ENCODE measurements at places on chromosomes 2 and 18. TPM values are rescaled to one million over a fixed set of nuclear protein-coding genes. Genes with fewer than 3 reads are reported as not detected.
A peak's percentile ranks its signal among the peaks of the same experiment; 100 is the strongest.

DNA sequence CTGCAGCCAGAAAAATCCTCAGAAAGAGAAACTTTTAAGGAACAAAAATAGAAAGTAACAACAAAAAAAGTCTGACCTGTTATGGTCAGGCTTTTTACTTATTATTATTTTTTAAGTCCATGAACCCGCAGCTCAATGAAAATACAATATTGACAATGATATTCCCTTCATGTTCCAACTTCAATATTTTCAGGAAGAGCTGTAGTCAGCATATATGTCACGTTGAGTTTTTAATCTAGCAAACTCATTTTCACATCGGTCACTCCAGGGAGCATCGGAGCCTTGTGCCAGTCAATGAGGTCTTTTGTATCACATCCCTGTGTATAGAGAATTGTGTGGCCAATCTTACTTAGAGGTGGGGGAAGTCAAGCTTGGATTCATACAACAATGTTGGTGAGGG, 568.4 kb upstream of the GCFC2 start:
- no peak for DNase-seq

Gene DYNAP
- not detected for total RNA-seq

Gene UGT1A9
- not detected for total RNA-seq

DNA sequence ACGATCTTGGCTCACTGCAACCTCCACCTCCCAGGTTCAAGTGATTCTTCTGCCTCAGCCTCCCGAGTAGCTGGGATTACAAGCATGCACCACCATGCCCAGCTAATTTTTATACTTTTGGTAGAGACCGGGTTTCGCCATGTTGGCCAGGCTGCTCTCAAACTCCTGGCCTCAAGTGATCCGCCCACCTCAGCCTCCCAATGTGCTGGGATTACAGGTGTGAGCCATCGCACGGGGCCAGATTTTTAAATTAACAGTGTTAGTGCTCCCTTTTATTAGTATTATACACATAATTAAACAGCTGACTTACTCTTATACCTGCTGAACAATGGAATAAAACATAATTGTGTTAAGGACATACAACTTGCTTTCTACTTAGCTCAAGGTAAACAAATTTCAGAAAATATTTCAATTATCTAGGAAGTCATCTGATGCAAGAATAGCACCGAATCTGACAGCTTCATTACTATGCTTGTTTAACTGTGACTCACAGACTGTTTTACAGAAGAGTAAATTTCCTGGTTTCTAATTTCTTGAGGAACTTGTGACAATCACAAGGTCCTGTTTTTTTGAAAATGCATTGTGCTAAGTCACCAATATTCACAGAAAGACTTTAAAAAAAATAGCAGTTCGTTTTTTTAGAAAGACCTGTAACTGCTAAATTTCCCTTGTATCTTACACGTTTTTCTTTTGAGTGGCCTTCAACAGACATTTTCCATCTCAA, 51.2 kb downstream of the SPIRE1 start:
- no peak for DNase-seq

Gene CKAP2L
- 7.9 TPM for total RNA-seq

Gene EGR4
- total RNA-seq = 0.10 TPM

DNA sequence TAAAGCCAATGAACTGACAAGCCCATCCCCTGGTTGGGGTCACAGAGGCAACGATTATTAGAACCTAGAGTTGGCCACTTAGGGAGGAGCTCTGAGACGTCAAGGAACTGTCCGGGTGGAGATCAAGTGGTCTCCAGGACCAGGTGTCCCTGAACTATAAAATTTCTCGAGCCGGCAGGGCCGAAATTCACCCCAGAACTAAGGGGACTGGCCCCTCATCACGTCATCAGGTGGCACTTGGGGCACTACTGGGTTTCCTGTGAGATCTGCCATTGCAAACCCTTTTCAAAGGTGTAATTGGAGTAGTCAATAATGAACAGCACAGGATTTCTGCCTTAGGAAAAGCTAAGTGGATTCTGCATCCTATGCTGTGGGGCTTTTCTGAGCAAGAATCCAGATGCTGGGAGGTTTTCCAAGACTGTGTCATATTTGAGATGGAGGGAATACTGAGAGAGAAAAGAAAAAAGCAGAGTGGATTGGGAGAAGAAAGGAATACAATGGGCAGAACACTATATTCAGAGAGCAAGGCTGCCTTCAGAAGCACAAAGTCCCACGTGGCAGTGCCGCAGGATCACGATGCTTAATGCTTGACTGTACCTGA, 113.6 kb downstream of the ALPK2 start:
- no peak for DNase-seq

DNA sequence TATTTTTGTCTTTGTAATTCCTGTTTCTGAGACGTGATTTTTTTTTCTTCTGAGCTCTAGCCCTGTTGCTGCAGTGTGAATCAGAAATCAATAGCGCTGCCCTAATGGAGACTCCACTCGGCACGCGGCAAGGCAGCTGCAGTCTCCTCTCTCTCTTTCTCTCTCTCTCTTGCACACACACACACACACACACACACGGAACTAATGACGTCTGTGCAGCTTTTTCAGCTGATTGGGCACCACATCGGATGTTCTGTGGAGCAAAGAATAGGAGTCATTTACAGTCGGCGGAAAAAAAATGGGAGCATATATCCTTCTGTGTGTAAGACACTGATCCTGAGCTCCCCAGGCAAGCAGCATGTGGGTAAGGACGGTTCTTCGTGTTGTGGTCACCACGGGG, 2.0 kb upstream of the MYT1L start:
- DNase-seq = peak; percentile 98

All from spinal cord (tissue), 10 donors.